RWPE2 (cell line): ENCODE measurements at places on chromosomes 6 and 20.
A peak's percentile ranks its signal among the peaks of the same experiment; 100 is the strongest.

- peak overlapping the region; percentile 17 for H3K27ac ChIP-seq
- no peak for DNase-seq
- H3K27me3 ChIP-seq = no peaks in the 10 kb centered on the region
- peaks cover 35% of the 10 kb centered on the region for H3K4me1 ChIP-seq
- peaks cover 91% of the 10 kb centered on the region for H3K36me3 ChIP-seq
- H3K4me3 ChIP-seq = no peak overlapping the region
Observed at GRCh38 chr20:41058674-41059635, 30.3 kb downstream of the TOP1 start.

DNA sequence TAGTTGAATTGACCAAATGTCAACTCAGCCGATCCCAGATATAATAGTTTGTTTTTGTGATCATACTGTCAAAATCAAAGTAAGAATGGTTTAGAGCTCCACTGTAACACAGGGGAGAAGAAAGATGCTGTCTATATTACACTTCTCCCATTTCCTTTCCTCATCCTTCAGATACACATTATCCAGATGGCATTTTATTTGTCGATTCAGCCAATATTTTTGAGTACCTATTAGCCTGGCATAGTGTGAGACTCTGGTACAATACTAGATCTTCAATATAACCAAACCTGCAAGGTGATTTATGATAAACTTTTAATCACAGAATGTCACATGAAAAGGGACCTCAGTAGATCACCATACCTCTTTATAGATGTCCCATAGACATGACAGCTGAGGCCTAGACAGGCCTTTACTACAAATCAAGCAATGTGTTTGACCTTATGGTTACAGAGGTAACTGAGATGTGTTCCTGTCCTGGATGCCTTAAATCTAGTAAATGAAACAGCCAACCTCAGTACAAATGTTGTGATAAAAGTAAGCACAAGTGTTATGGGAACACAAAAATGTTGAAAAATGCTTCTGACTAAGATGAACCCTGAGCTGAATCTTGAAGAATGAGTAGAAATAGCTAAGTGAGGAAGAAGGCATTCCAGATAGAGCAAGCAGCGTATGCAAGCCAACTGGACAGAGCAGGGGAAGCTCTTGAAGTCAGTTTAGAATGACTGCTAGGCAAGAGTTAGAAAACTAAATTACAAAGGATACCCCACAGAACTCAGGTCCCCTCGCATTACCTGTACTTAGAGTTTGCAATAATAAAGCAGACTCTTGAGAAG lies 1.9 kb downstream of the FBXO9 start:
- H3K27ac ChIP-seq = no peak overlapping the region
- H3K27me3 ChIP-seq = no peaks in the 10 kb centered on the region
- H3K36me3 ChIP-seq = peaks cover 46% of the 10 kb centered on the region
- H3K4me1 ChIP-seq = peaks cover 15% of the 10 kb centered on the region
- no peak overlapping the region for H3K4me3 ChIP-seq

GRCh38 chr20:16020971-16021370 lies 552.3 kb downstream of the KIF16B start:
- H3K4me3 ChIP-seq = no peak overlapping the region
- peak; percentile 68 for DNase-seq
- H3K36me3 ChIP-seq = no peaks in the 10 kb centered on the region
- H3K27ac ChIP-seq = peak overlapping the region; percentile 57
- H3K4me1 ChIP-seq = peaks cover 12% of the 10 kb centered on the region
- H3K27me3 ChIP-seq = no peaks in the 10 kb centered on the region

DNA sequence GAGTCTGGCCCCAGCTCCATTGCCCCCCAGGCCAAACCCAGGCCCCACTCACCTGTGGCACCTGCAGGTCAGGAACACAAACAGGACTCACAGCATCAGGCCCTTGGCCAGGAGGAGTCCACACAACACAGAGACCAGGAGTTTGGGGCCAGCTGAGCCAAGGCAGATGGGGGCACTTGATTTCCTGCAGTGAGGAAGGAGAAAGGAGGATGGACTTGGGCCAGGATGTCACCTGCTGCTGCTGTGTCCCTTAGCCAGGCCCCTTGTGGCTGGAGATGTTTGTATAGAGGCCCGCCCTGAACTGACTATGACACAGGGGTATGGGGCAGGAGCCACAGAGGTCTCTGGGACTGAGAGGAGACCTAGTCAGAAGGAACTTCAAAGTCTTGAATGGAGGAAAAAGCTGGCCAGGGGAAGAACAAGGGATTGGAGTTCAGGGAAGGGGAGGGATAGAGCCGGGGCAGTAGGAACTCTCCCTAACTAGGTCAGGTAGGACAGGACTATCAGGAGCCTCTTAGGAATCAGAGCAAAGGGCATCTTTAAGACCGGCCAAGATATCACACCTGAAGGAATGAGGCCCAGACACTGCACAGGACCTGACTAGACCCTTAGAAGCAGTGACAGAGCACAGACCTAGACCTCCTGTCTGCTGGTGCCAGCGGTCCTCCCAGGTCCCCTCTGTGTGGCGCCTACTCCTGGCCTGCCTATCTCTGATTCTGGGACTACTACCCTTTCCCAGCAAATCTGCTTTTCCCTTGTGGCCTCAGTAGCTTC lies 8.8 kb upstream of the TREML2 start:
- H3K4me3 ChIP-seq = no peak overlapping the region
- DNase-seq = no peak
- H3K36me3 ChIP-seq = no peaks in the 10 kb centered on the region
- no peaks in the 10 kb centered on the region for H3K4me1 ChIP-seq
- H3K27me3 ChIP-seq = peaks cover 12% of the 10 kb centered on the region

DNA sequence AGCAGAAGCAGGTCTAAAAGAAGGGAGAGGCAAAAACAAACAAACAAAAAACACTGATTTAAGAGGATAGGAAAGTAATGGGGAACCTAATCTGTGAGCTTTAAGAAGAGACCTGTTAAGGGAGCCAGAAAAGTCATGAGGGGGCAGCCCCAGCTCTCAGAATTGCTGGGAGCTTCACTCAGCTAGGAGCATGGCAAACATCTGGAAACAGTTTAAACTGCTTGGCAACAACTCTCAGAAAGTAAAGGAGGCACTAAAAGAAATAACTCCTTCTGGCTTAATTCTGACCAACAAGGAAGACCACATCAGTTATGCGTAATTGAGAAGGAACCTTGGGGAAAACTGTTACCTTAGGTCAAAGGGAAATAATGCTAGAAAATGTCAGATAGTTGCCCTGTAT lies 121.4 kb downstream of the LAMP5 start:
- no peaks in the 10 kb centered on the region for H3K36me3 ChIP-seq
- no peak overlapping the region for H3K27ac ChIP-seq
- H3K27me3 ChIP-seq = no peaks in the 10 kb centered on the region
- no peak overlapping the region for H3K4me3 ChIP-seq
- DNase-seq = no peak

DNA sequence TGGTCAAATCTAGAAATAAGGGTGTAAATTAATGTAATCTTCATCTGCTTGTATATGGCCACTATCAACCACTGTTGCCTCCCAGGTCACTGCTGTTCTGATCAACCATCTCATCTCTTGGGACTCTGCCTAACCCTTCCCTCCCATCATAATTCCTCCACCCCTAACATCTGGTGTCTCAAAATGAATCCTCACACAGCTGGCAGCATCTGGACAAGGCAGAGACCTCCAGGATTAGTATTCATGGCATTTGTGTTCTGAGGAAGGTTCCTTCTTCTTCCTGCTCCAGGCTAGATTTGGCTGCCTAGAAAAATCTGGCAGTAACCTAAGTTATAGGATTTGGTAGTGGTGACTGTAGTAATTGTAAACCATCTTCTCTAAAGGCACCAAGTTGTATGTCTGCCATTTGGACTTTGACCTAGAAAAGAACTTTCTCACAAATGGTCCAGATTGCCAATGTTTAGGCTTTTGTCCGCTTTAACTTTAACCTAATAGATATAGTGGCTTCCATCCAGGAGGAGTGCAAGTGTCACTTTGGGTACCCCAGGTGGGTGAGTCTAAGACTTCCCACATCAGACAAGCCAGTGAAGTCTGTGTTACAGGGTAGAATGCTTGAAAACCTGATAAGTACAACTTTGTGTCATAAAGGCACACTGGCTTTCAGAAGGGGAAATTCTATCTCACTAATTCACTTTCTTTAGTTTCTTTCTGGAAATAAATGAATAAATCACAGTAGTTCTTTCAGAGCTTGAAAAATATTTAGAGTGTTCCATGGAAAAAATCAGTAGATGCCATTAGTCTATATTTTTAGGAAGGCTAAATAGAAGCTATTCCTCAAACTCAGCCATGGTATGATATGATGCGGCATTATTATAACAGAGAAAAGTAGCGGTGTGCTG lies 3.0 kb upstream of the PHACTR2 start:
- H3K36me3 ChIP-seq = no peaks in the 10 kb centered on the region
- peak overlapping the region; percentile 96 for H3K27ac ChIP-seq
- no peak for DNase-seq
- H3K27me3 ChIP-seq = no peaks in the 10 kb centered on the region
- H3K4me1 ChIP-seq = peaks cover 52% of the 10 kb centered on the region

- H3K36me3 ChIP-seq = peaks cover 33% of the 10 kb centered on the region
- no peak overlapping the region for H3K27ac ChIP-seq
- no peaks in the 10 kb centered on the region for H3K4me1 ChIP-seq
- H3K4me3 ChIP-seq = no peak overlapping the region
Observed at GRCh38 chr6:87583822-87584221, 6.0 kb downstream of the RARS2 start.
